ENCODE measurements at places on chromosomes 5 and 9.

DNA sequence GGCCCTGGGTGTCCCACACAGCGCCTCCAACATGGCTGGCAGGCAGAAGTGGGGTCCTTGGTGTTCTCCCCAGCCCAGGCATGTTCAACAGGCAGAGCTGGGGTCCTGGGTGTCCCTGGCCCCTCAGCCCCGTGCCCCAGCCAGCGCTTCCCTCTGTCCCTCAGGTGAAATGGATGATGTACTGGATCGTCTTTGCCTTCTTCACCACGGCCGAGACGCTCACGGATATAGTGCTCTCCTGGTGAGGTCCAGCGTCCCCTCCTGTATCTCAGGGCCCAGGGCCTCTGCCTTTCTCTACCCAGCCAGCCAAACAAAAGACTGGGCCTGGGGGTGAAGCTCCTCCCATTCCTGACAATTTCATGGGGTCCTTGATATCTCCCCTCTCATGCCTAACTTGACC, 2.4 kb downstream of the REEP2 start:
- no peak for DNase-seq

DNA sequence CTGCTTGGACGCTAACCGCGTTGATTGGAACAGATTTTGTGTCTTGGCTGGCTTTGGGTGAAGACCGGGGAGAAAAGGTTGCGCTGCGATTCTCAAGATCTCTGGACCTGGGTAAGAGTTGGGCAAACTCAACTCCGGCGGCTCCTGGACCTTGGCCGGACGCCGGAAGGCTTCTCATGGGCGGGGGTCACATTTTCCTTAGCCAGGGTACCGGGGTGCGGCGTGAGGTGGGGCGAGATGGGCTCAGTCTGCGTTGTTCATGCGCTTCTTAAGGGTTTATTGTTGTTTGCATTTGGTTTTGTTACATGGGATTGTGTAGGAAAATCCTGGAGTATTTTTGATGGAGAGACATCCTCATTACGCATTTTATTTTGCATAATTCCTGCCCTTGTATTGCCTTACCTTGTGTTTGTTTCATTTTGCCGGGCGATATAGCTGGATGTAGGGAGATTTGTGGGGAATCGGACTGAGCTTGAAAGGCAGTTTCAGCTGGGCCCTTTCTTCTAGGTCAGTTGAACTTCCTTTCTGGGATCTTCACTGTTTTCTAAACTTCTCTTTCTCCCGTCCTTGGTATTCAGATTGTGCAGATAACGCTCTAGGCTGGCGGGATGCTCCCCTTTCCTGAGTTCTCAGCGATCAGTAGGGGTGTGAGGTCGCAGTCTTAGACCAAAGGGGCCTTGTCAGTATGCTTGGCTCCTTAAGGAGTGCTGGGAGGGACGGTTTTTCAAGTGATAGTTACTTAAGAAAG, 524 bp downstream of the MEGF10 start:
- no peak for DNase-seq

DNA sequence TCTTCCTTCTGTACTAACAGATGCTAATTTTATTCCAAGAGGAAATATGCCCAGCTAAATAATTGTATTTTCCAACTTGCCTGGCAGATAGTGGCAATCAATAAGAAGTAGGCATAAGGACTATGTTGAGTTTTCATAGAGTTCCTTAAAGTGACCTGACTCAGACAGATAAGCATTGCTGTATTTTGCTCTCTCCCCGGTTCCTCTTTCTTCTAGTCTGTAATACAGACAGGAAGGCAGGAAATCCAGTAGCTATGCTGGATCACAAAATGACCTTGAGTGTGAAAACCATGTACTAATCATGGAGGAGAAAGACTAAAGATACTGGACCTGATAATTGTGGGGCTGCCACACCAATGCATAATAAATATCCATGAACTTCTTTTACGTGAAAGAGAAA, 701.7 kb downstream of the CETN3 start:
- no peak for DNase-seq

- no peak for DNase-seq
Measured at GRCh38 chr5:137217599-137218200, 281.4 kb downstream of the SPOCK1 start.

DNA sequence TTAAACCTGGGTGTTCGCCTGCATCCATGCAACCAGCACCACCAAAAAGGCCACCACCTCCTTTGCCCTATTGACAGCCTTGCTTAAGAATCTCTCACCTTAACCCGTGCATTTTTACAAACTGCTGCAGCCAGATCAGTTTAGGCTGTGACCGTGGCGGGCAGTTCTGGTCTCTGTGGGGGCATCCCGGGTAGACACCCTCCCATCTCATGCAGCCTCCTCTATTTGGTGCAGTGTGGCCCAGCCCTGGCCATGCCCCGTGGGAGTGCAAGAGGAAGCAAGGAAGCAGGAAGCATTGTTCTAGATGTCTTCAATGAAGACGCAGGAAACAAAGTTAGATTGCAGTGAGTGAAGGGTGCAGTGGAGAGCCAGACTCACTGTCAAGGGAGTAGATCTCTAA, 108.8 kb upstream of the MVB12B start:
- DNase-seq, result no peak

GRCh38 chr9:88258024-88258423, 119.7 kb upstream of the SPATA31C2 start:
- no peak for DNase-seq

DNA sequence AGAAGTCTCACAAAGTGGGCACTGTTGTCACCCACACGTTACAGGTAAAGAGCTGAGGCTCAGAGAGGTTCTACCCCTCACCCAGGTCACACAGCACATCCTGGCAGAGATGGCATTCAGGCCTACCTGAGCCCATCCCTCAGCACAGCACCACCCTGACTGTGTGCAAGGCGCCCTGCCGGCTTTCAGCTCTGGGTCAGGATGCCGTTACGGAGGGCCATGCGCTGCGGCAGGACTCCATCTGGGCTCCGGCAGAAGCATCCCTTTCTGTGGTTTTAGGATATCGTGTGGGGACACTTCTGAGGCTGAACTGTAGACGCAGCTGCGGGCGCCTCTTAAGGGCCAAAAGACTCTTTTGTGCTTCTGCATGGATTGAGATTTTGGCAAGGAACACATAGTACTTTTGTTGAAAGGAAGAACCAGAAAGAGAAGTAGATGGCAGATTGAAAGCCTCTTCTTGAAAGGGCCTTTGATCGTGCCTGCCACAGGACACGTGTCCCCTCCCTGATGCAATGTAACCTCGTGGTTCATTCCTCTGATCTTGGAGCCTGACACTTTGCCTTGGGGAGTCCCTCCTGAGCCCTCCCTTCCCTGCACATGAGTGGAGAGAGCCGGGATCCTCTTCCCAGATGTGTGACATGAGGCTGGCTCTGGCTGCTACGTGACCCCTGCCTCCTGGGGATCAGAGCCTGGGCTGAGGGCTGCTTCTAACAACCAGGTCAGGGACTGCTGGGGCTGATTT, 31.3 kb downstream of the USP20 start:
- DNase-seq, result peak; percentile 47

GRCh38 chr5:158940977-158941376, 158.7 kb downstream of the EBF1 start:
- DNase-seq, result no peak

- DNase-seq, result no peak
Measured at GRCh38 chr9:112489039-112489546, 2.5 kb downstream of the KIAA1958 start.

DNA sequence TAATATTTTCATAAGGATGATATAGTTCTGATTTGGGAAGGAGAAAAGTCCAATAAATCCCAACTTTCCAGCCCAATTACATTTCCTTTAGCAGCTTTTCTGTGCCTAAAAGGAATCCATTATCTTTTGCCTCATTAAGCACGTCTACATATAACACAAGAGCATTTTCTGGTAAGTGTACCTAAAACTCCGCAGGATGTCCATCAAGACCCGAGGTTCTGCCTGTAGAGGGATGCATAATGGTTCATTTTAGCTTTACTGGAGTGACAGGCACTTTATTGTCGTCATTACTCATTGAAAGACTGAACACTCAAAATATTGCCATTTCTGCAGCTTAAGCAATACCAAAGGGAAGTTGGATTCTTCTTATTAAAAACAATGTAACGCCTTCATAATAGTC, 669.0 kb downstream of the PRELID2 start:
- DNase-seq, result no peak

GRCh38 chr5:74798977-74799911, 32.2 kb downstream of the NSA2 start:
- no peak for DNase-seq

GRCh38 chr9:126338945-126339344, 12.3 kb downstream of the MVB12B start:
- no peak for DNase-seq

- no peak for DNase-seq
Measured at GRCh38 chr5:129977810-129978209, 73.5 kb downstream of the CHSY3 start.

- no peak for DNase-seq
Measured at GRCh38 chr5:60374409-60374808, 325.6 kb downstream of the DEPDC1B start.

- DNase-seq, result no peak
Measured at GRCh38 chr5:64947031-64947430, 178.3 kb downstream of the CWC27 start.

- no peak for DNase-seq
Measured at GRCh38 chr5:97102010-97102470, 40.4 kb downstream of the LIX1 start.

DNA sequence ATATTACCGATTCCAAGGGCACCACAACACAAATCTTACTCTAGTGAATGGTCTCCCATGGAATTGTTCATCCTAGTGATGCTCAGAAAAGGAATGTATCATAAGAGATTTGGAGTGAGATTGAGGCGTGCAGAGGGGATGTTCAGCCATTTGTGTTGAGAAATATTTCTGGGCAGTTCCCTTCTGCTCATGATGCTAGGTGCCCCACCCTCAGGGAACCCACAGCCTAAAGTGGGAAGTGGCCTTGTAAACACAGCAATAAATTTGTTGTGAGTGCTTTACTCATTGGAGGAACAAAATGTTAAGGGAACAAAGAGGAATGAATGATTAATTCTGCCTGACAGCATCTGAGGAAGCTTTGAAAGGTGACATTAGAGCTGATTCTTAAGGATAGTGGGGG, 129.9 kb downstream of the TLE4 start:
- DNase-seq, result no peak

- no peak for DNase-seq
Measured at GRCh38 chr5:132228241-132229035, 785 bp upstream of the P4HA2 start.

All from stimulated activated CD4-positive, alpha-beta T cell treated with anti-CD3 and anti-CD28 coated beads, Interleukin-15, amount 100 ng/mL, for 24 hours (primary cell).